Left kidney (tissue), 8 donors: ENCODE measurements at places on chromosomes 4 and X. TPM values are rescaled to one million over a fixed set of nuclear protein-coding genes. Genes with fewer than 3 reads are reported as not detected.

TRAM1L1 gene
- 17.5 TPM for polyA plus RNA-seq

DNA sequence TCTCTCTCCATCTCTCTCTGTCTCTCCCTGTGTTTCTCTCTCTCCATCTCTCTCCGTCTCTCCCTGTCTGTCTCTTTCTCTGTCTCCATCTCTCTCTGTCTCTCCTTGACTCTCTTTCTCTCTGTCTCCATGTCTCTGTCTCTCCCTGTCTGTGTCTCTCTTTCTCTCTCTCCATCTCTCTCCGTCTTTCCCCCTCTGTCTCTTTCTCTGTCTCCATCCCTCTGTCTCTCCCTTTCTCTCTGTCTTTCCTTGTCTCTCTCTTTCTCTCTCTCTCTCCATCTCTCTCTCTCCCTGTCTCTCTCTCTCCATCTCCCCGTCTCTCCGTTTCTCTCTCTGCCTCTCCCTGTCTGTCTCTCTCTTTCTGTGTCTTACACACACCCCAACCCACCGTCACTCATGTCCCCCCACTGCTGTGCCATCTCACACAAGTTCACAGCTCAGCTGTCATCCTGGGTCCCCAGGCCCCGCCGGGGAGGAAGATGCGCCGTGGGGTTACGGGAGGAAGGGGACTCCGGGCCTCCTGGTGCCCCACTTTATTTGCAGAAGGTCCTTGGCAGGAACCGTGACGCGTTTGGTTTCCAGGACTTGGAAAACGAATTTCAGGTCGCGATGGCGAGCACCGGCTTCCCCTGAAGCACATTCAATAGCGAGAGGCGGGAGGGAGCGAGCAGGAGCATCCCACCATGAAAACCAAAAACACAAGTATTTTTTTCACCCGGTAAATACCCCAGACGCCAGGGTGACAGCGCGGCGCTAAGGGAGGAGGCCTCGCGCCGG lies 1.2 kb upstream of the SHOX start:
- no peak for DNase-seq

- DNase-seq, result no peak
Observed at GRCh38 chr4:105192910-105193309, 46.2 kb downstream of the TET2 start.

DNA sequence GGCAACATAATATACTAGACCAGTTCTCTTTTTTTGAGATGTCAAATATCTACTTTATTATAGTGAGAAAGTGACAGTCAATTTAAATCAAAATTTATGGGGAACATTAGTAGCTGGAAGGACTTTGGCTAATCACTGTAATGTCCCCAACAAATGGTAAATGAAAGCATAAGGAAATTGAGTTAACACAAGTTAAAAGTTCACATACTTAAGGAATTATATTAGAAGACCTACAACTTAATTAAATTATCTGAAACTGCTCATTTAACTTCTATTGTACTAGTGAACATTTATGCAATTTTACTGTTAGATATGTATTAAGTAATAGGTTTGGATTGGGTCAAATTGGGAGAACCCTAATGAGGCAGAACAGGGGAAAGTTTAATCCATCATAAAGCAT lies 160.3 kb upstream of the TENM3 start:
- DNase-seq, result no peak

NCBP2L gene
- polyA plus RNA-seq, result not detected

- no peak for DNase-seq
Observed at GRCh38 chr4:83473966-83474365, 10.9 kb downstream of the ABRAXAS1 start.

TIGD2 gene
- 15.0 TPM for polyA plus RNA-seq

GRCh38 chrX:119407681-119408080 lies 8.5 kb downstream of the SLC25A43 start:
- no peak for DNase-seq

DNA sequence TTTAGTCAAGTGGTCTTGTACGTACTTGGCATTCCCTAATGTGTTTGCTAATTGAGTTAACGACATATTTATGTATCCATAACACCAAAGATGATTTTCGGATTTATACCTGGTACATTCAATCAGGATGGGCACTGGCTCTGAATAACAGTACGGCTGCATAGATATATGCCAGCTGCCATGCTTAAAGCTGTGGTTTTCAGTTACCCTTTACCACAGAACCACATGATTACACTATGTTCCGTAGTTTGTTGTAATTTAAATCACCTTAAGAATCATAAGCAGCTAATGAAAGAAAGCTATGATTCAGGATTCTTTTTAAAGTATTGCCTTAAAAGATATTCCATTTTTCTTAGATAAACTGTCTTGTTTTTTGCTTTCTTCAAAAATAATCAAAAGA lies 53.6 kb downstream of the FIP1L1 start:
- DNase-seq, result no peak

- DNase-seq, result no peak
Observed at GRCh38 chrX:129566073-129566472, 26.0 kb downstream of the OCRL start.

DNA sequence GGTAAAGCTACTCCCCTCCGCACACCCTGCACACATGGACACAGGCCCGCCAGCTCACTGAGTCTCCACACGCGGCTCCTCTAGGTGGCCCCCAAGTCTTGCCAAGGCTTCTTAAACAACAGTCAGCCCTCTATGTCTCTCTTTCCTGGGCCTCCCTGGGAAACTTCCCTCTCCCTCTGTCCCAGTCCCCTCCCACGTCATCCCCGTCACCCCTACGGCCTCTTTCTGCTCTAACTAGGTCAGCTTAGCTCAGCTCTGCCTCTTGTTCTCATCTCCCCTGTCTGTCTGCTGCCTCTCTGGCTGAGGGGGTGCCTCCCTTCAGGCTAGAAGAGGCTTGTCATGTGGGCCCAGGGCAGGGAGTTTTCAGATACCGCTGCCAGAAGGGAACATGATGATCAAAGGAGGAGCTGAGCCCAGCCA lies 38.8 kb downstream of the SEPTIN6 start:
- no peak for DNase-seq

FREM3 gene
- 0.13 TPM for polyA plus RNA-seq

GRCh38 chr4:184280591-184281071 lies 63.0 kb upstream of the ENPP6 start:
- no peak for DNase-seq

GRCh38 chr4:45036677-45037076 lies 310.3 kb upstream of the GNPDA2 start:
- no peak for DNase-seq

GRCh38 chr4:68176904-68177303 lies 47.2 kb upstream of the TMPRSS11F start:
- no peak for DNase-seq

DNA sequence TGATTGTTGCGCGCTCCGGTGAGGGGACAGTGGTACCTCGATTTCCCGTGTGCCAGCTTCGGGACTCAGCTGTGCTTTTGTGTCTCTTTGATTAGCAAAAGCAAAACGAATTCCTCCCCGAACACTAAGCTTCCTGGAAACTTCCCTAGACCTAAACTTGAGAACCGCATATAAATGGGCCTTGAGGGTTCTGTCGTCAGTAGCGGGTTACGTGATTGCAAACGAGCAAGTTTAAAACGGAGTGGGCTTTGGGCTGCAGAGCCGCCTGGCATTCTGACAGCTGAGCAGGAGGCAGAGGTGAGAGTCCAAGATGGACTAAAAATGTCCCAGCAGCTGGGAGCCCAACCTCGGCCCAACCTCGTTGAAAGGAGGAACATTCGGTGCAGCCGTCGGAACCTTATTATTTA lies 1.2 kb upstream of the TAPT1 start:
- no peak for DNase-seq

PAGE1 gene
- polyA plus RNA-seq, result not detected

GRCh38 chrX:22021751-22022324 lies 10.3 kb upstream of the PHEX start:
- DNase-seq, result no peak

DNA sequence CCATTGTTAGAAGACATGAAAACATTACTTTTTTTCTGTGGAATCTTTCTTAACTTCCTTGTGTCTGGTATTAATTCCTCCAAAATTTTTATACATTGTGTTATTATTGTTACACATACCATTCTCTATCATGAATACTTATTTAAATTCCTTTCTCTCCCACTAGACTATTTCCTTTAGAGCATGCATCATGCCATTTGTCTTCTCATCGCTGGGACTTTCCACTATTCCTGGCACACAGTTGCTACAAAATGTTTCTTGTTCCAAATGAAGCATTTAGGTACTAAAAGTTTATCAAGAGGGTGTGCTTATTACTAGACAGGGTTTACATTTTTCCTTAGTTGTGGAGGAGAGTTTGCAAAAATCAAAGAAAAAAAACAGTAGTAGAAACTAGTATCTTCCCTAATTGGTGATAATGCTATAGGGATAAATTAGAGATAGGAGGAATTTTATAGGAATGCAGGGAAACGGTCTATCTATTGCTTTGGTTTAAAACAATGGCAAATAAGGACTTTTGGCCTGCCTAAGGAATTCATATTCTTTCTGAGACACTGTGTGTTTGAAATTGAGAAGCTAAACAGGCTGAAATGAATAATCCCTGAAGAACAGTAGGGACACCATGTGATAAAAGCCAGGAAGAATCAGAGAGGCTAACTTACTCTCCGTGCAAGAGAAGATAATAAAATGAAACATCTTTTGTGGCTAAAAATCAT lies 187.5 kb upstream of the TBC1D9 start:
- DNase-seq, result no peak

TKTL1 gene
- polyA plus RNA-seq, result 0.28 TPM

DNA sequence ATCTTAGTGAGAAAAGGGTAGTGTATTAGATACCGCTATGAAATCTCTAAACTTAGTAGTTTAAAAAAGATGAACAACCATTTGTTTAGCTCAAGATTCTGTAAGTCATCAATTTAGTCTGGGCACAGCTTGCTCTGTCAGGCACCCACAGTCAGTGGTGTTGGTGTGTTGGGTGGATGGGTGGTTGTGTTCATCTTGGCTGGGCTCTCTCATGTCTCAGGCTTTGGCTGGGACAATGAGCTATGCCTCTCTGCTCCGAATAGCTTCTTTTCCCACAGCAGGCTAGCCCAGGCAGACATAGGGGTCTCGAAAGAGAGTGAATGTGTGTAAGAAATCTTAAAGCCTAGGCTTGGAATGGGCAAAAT lies 127.0 kb upstream of the GATB start:
- no peak for DNase-seq

- DNase-seq, result no peak
Observed at GRCh38 chr4:7420661-7421040, 14.1 kb downstream of the PSAPL1 start.

DNA sequence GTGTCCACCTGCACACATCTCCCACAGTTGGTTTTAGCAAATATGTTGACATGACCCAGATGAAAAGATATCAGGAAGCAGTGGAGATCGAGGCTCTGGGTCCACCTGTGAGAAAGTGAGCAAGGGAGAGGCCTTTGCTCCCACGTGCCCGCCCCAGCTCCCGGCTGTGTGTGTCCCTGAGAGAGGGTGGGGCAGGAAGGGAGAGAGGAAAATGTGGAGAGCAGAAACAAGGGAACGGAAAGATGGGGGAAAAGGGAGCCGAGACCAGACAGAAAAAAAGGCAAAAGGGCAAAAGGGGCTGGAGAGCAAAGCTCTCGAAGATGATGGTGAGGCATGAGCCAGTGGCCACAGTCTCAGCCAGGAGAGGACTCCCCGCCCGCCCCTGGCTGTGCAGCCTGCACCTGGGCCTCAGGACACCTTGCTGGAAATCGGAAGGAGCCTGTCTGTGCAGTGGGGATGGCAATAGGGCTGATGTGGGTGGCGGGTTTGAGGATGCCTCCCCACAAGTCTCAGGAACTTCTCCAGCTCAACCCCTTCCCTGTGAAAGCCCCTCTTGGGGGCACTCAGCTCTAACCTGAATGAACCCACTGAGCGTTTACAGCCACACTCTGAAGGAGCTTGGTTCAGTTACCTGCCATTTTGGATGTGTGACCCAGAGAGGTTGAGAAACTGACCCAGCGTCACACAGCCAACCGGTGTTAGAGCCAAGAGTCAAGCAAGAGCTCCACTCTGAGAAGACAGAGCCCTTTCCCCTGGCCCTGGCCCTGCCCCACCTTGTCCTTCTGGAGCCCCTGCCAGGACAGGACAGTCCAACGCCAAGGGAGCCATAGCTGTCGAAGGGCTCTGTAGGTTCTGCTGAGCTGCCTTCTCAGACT lies 20.3 kb upstream of the MSX1 start:
- DNase-seq, result no peak

DNA sequence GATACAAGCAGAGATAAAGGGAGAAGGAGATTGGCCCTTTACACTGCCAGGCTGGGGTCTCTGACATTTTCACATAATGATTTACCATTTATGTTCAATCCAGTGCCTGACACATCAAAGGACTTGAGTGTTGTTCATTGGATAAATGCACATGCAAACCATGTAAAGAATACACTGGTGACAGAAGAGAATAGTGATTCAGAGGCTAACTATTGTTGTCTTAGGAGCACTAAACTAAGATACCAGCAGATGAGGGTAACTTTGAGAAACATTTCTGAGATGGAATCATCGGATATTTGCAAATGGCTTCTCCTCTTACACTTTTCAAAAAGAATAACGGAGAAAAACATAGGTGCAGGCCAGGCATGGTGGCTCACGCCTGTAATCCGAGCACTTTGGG lies 67.3 kb upstream of the HHIP start:
- DNase-seq, result no peak

GRCh38 chr4:184850431-184851199 lies 24.8 kb upstream of the ACSL1 start:
- DNase-seq, result no peak

- DNase-seq, result no peak
Observed at GRCh38 chrX:150934453-150934852, 36.0 kb upstream of the CD99L2 start.

DNA sequence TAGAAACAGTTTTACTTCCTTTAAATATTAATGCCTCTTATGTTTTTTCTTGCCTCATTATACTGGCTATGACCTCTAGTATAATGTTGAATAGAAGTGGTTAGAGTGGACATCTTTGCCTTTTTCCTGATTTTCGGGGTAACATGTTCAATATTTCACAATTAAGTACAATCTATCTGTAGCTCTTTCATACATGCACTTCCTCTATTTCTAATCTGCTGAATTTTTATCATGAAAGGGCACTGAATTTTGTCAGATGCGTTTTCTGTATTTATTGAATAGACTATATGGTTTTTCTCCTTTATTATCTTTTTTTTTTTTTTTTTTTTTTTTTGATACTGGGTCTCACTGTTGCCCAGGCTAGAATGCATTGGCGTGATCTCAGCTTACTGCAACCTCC lies 29.0 kb downstream of the MECP2 start:
- DNase-seq, result no peak
